ENCODE measurements at places on chromosomes 6 and 20.

GRCh38 chr6:90224196-90224595 lies 72.4 kb downstream of the BACH2 start:
- no peak for DNase-seq

GRCh38 chr20:25864326-25864962 lies 167.8 kb upstream of the ZNF337 start:
- DNase-seq: no peak

DNA sequence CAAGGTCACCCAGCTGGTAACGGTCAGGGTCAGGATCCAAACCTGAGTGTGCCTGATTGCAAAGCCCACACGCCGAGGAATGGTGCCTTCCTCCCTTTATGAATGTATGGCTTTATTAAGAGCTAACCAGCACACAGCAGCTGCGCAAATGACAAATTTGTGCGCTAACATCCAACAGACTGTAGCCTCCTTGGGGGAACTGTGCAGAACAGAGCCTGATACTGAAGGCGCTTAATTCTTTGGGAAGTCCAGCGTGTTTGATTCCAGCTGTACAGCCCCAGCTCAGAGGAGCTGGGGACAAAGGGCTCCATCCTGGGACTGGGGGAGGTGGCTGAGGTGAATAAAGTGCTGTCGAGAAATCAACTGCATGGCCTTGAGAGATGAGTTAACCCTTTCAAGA lies 75.7 kb upstream of the JARID2 start:
- DNase-seq: no peak

GRCh38 chr6:161110028-161110779 lies 118.6 kb downstream of the MAP3K4 start:
- DNase-seq: no peak

DNA sequence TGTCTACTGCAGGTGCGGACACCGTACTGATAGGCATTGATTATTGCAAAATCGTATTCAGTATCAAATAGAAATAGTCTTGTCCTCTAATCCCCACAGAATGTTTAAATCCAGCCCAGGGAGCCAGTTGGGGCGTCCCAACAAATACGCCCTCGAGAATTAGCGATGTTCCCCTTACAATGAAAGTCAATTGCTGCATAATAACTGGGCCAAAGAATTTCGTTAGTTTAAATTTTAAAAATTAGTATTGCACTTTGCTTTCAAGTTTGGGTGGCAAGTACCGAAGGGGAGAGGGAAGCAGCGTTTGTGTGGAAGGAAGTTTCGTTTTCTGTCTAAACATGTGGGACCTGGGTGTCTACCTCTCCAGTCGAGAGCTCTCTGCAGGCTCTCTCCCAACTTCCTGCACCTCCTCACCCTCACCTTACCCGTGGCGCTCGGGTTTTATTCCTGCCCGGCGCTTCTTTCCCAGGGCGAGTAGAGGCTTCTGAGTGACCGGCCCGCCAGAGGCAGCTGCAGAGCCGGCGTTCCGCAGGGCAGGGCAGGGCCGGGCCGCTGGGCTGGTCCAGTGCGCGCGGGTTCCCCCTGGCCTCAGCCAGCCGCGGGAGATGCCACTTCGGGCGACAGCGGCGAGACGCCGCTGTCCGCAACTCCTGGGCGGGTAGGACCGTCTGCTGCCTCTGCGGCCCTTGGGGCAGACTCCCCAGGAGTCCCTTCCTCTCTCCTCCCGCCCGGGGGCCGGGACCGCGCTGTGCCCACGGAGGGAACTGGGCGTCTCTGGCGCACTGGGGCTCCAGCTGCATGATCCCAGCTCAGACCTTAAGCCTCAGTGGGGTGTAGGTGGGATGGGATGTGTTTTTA lies 862 bp upstream of the TFAP2C start:
- DNase-seq: no peak

- no peak for DNase-seq
Measured at GRCh38 chr6:74256781-74257180, 560.8 kb downstream of the CD109 start.

GRCh38 chr6:130099119-130099518 lies 80.7 kb downstream of the L3MBTL3 start:
- DNase-seq: no peak

DNA sequence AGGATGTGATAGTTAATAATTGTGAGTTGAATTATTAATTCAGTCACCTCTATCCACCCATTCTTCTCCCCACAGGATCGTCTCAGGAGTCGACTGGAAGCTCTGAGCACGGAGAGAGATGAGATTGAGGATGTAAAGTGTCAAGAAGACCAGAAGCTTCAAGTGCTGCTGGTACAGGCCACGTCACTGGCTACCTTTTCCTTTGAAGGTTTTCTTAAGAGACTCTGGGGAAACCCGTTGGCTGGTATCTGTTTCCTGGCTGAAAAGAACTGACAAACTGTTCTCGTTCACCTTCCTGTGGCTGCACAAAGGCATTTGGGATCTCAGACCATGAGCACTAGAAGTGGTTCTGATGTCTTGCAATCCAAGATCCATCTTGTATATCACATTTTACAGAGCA lies 3.8 kb downstream of the TRIM15 start:
- DNase-seq: no peak

- DNase-seq: peak; percentile 33
Measured at GRCh38 chr6:36642913-36643817, 35.3 kb upstream of the CDKN1A start.

- no peak for DNase-seq
Measured at GRCh38 chr20:36956016-36956415, 4.5 kb upstream of the SAMHD1 start.

DNA sequence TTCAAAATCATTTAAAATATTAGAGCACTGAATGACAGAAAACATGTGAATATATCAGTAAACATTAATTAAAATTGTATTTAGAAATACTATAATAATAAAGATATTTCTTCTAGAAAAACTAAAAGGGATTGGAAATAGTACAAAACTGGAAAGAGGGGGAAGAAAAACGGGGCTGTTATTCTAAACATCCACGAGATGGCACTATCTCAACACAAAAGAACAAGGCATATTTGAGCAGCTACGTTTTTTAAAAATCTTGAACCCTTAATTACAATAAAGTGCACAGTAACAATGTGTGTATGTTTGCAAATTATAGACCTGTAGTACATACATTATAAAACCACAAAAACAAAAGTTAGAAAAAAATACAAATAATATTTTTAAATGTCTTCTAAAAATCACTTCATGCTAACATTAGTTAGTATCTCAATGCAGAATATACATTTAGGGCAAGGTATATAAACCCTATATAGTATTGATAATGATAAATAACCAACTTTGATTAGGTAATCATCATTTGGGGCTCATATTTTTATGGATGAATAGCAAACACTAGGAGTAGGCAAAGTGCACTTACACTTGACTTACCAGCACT lies 42.5 kb upstream of the PNISR start:
- DNase-seq: peak; percentile 37

- no peak for DNase-seq
Measured at GRCh38 chr20:44398335-44398734, 42.8 kb downstream of the HNF4A start.

DNA sequence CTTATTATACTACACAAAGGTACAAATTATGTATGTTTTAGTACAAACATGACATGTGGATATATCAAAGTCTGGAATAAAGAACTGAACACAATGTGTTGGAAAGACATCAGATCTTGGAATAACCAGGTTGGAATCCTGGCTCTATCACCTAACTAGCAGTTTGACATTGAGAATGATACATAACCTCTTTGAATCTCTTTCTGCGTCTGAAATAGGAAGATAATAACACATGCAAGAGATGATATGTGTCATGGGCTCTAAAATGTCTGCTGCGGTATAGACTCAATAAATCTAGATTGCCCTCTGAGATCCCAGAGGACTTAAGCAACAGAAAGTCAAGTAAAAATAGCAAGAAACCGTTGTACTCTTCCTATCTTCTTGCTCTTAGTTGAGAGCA lies 66.8 kb upstream of the CCN2 start:
- DNase-seq: no peak

- DNase-seq: no peak
Measured at GRCh38 chr6:70160276-70160675, 142.6 kb downstream of the COL9A1 start.

DNA sequence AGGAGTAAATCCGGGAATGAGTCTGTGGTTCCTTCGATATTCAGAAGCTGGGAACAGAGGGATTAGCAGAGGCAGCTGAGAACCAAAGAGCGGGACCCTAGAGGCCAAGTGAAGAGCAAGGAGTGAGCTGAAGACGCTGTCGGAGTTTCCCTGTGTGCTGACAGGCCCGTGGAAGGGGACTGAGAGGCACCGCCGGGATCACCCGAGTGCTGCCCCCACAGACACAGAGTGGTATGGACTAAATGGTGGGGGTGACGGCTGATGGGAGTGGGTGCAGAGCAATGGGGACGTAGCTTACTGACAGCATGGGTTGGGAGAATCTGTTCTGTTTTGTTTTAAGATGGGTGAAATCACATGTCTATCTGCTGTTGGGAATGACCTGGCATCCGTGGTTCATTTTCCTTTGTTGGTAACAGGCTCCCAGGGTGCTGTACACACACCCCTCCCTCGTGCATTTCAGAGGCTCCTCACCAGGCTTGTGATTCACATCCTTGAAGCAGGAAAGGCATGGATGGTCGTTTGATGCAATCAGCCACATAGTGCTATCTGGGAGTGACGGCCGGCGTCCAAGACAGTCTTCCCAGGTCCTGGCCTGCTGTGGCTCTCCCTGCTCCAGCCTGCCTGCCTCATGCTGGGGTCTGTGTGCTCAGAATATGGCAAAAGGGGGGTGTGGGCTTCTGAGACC lies 97.4 kb downstream of the THBS2 start:
- no peak for DNase-seq

DNA sequence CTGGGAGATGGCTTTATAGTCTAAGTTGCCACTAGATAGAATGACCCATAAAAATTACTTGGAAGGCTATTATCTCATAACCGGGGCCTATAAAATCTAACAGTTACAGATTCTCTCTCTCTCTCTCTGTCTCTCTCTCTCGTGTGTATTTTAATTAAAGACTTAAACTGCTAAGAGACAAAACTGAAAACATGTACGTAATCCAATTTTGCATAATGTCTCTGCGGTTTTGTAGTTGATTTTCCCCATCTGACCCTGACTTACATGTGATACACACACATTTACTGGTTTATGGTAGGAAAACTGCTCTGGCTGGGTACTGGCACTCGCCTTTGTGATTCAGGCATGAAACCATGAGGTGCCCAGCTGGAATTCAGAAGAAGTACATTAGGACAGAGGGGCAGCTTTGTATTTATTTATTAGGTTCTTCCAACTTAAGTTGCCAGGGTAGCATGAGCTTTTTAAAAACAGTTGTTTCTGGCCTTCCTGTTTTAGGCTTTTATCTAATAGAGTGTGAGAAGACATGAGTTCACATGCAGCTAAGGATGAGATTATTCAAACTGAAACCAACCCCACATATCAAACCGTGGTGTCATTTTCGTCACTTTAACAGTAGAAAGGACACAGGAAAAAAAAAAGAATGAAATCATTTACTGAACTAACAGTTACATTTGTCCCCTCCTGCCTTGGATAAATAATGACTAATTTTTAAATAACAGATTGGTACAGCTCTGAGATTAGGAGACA lies 182.5 kb downstream of the GMPR start:
- peak; percentile 13 for DNase-seq

GRCh38 chr6:81694207-81694606 lies 58.3 kb downstream of the TENT5A start:
- DNase-seq: no peak

DNA sequence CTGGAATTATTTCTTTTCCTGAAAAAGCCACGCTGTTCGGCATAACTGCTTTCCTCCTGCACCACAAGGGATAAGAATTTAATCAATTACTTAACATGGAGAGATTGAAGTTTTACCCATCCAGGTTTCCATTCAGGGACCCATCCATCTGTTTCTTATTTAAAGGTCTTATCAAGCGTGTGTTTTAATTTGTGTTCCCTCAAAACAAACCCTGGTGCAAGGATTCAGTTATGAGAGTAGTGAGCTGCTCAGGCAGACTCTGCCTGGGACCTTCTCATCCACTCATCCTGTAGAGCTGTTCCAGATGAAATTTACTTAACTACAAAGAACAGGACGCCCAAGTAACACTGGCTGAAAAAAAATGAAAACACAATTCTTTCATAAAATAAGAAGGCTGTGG lies 97.8 kb downstream of the BANF2 start:
- DNase-seq: no peak

DNA sequence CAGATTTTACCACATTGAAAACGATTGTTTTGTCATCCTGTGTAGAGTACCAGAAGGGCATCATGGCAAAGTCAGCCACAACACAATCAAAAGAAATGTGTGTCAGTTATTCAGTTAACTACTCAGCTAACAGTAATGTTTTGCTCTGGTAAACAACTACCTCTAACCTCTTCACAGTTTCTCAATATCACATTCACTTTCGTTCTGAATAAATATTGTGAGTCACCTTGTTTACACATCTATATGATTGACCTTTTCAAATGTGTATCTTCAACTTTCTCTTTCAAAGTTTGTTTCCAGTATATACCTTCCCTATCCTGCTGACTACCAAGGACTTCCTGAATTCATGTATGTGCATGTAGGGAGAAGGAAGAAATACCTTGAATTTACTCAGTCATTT lies 216.6 kb upstream of the UFL1 start:
- no peak for DNase-seq

DNA sequence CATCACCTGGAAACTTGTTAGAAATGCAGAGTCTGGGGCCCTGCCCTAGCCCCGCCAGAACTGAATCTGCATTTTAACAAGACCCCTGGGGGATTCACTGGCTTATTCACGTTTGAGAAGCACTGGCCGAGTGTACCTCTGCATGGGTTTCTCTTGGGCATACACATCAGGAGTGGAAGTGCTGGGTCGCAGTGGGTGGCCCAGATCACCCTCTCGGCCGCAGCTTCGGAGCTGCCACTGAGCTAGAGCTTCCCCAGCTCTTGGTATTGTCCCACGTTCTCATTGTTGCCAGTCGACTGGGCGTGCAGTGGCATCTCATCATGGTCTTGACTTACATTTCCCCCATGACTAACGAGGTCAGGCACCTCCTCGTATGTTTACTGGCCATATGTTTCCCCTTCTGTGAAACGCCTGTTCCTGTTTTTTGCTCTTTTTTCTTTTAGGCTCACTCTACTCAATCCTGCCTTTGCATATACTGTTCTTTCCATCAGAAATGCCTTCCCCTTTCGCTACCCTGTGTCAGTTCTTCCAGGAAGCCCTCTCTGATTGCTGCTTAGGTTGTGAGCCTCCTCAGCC lies 3.0 kb upstream of the DLGAP4 start:
- no peak for DNase-seq

- no peak for DNase-seq
Measured at GRCh38 chr6:104669483-104669882, 190.2 kb downstream of the HACE1 start.

DNA sequence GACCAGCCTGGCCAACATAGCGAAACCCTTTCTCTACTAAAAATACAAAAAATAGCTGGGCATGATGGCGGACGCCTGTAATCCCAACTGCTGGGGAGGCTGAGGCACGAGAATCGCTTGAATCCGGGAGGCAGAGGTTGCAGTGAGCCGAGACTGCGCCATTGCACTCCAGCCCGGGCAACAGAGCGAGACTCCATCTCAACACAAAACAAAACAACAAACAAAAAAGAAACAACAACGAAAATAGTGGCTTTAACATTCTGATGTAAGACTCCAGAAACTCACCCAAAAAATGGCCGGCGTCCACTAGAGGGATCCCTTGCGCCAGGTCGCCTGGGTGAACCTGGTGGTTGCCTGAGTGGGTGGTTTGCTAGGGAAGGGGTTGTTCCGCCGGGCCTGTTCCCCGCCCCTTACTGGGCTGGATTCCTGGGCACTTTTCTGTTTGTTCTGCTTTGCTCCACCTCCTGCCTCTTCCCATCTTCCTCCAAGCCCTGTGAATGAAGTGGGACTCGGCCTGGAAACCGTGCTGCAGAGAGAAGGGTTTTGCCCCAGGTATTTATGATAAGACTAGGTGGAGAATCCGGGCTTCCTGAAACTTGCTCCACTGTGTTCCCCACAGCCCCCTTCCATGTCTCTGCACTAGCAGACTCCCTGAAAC lies 1.5 kb downstream of the PABPC1L start:
- DNase-seq: no peak

All from midbrain (tissue), 1 donor.